GM12864 (cell line): ENCODE measurements at places on chromosomes 6 and 20.

- DNase-seq = no peak
Observed at GRCh38 chr6:162442687-162443086, 284.9 kb downstream of the PRKN start.

GRCh38 chr6:158188591-158188990, 20.4 kb downstream of the GTF2H5 start:
- DNase-seq = no peak

- peak; percentile 31 for DNase-seq
Observed at GRCh38 chr6:45920819-45921511, 94.7 kb downstream of the CLIC5 start.

DNA sequence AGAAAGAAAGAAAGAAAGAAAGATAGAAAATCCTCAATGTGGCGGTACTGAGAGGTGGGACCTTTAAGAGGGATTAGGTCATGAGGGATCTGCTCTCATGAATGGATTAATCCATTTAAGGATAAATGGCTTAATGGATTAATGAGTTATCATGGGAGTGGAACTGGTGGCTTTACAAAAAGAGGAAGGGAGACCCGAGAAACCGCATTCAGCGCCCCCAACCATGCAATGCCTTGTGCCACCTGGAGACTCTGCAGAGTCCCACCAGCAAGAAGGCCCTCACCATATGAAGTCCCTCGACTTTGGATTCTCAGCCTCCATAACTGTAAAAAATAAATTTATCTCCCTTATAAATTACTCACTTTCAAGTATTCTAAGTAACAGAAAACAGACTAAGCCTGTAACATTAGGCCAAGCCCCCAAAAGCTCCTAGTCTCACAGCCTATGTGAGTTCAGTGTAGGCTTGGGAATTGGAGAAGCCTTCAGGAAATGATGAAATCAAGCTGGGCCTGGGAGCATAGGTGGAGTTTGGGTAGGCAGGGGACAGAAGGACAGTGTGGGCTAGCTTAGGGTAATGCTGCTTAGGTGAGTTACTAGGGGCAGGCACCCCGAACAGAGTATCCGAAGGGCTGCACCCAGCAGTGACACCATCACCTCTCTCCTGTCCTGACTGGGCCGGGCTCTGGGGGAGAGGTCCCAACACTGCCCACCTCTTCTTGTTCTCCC, 36.2 kb upstream of the RNF24 start:
- no peak for DNase-seq

DNA sequence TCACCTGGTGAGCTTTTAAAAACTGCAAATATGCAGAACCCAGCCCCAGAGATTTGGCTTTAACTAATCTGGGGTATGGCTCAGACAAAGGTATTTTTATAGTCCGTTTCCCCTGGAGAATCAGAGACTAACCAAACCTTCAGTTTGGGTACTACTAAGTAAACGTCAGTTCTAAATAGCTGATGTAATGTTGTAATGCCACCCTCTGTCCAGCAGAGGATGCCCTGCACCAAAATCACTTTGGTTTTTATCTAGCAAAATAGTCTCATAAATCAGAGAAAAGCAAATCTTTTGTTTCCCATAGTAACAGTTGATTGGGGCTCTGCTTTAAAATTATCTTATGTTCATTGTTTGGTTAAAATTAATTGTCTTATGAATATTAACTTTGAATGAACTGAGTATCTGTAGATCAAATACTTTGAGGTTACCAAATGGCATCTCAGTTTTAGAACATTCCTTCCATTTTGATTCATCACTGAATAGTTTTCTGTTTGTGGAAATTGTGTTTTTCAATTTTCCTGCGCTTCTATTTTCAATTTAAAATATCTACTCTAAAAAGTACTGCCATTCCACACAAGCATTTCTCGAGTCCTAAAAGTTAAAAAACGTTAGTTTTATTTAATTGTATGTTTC, 278.3 kb upstream of the PLCB4 start:
- DNase-seq = no peak

GRCh38 chr20:44900231-44900854, 9.5 kb upstream of the PABPC1L start:
- no peak for DNase-seq

DNA sequence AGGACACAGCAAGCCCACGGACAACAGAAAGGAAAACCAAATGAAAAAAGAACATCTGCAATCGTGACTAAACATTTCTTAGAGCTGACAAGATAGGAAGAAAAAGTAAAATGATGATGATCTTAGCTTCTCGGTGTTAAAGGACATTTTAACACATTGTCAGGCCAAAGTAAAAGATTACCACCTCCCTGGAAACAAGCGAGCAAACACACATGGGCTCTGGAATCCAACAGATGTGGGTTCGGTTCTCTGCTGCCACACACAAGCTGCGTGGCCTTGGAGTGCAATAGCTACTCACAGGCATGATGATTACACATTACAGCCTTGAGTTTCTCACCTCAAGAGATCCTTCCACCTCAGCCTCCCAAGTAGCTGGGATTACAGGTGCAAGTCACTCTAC, 7.5 kb upstream of the AAR2 start:
- DNase-seq = no peak

DNA sequence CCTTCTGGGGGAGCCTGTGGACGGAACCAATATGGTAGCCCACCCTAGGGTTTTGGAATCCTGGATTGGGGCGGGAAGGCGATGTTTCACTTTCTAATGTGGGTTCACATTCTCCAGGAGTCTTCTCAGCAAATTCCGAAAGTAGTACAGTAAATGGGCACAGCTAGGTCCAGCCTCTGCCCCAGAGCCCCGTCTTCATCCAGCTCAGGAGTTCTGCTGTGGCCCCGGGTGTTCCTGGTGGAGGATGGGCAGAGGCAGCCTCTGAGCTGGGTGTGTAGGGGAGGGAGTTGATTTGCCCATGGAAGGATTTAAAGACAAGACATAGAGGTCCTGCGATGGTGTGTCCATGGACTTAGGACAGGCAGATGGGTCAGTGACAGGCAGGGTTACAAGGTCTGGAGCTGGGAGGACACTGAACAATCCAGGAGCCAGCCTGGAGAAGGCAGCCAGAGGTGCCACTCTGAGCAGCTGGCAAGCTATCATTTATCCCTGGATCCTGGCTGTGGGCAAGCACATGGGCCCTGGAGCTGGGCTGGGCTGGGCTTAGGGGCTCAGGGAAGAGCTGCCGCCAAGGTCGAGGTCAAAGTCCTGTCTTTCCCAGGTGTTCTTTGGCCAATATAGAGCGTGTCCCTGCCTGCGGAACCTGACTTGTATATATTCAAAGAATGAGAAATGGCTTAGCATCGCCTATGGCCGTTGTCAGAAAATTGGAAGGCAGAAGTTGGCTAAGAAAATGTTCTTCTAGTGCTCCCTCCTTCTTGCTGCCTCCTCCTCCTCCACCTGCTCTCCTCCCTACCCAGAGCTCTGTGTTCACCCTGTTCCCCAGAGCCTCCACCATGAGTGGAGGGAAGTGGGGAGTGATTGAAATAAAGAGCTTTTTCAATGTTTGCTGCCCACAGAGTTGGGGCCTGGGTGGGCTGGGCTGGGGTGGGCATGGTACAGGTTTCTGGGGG, 6.7 kb downstream of the CLPSL1 start:
- no peak for DNase-seq

- DNase-seq = no peak
Observed at GRCh38 chr20:3190681-3191111, 13.8 kb downstream of the DDRGK1 start.

DNA sequence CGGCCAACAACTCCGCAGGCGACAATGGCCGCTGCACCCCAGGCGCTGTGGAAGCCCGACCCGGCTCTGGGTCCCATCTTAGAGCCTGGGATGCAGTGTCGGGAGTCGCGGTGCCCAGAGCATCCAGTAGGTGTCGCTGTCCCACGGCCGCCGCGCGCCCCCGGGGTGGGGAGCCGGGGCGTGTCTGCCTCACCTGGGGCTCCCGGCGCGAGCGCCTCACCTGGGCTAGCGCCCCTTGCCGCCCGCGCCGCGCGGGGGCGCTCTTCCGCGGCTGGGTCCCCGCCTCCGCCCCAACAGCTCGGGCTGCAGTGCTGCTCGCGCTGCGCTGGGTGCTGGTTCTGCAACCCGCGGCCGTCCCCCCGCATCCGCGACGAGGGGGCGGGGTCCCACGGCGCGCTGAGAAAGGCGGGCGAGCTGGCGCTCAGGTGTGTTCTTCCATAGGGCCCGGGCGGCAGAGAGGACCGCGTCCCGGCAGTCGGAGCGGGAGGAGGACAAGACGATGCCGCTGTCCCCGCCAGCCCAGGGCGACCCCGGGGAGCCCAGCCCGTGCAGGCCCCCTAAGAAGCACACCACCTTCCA, at the start of gene CRYBG1:
Gene CRYBG1 (plus strand): TSS at position 308 of the 579 bp plus-strand sequence. CDS start 192 bp downstream, at position 500.
- no peak for DNase-seq

DNA sequence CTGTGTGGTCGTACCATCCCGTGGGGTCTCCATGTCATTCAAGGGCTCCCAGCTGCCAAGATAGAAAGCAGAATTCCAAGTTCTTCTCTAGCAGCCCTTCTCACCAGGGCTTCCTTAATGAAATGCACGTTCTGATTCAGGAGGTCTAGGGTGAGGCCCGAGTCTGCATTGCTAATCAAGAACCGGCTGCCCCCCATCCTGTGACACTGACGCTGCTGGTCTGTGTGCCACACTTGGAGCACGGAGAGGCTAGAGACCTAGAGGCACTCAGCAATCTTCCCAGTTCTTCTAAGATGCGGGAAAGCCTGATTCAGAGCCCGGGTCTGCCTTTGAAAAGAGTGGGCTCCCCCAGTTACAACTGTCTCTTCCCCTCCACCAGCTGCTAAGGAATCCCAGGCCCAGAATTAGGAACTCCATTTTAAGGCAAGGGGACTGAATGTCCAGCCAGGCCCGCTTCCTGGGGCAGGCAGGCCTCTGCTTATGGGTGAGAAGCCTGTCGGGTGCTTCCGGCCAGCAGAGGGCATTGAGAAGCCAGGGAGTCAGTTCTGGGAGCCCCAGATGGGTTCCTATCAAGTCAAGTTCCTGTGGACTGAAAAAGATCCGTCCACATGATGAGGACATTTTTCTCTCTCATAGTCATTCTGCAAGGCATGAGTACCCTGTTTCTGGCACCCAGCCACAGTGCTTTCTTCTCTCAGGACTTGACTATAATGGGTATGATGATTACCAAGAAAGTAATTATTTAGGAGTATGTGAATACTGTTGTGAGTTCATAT, 69.8 kb upstream of the RIN2 start:
- DNase-seq = no peak

GRCh38 chr6:7201732-7202541, 94.2 kb downstream of the RREB1 start:
- DNase-seq = peak; percentile 91

GRCh38 chr6:134750669-134751068, 199.2 kb downstream of the ALDH8A1 start:
- DNase-seq = no peak

- DNase-seq = no peak
Observed at GRCh38 chr6:29696147-29697125, 15.5 kb upstream of the ZFP57 start.

DNA sequence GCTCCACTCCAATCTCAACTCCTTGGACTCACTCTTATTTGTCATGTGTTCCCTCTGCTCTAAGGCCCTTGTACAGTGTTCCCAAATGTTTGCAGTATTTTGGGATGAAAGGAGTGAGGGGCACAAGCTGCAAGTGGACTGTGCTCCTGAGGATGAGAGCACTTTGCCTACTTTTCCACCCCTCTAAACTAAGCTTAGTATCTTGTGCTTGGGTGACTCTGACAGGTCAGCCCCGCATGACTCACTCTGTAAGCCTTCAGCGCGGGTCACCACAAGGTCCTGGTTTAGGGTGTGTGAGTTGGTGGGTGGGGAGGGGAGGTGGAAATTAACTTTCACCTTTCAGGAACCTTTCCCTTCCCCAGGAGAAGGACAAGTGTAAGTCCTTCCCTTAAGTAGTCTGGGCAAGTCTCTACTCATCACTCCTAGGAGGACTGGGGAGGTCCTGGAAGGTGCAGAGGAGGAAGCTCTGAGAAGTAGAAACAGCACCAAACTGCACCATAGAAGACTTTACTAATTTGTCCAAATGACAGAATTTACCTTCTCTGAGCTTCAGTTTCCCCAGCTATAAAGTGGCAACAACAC, 68.8 kb upstream of the EPB41L1 start:
- DNase-seq = no peak

GRCh38 chr6:44245912-44246662, 814 bp upstream of the HSP90AB1 start:
- DNase-seq = no peak

GRCh38 chr20:1500496-1500895, 9.3 kb upstream of the SIRPB2 start:
- no peak for DNase-seq

- DNase-seq = no peak
Observed at GRCh38 chr6:2753110-2753489, 2.4 kb upstream of the MYLK4 start.

DNA sequence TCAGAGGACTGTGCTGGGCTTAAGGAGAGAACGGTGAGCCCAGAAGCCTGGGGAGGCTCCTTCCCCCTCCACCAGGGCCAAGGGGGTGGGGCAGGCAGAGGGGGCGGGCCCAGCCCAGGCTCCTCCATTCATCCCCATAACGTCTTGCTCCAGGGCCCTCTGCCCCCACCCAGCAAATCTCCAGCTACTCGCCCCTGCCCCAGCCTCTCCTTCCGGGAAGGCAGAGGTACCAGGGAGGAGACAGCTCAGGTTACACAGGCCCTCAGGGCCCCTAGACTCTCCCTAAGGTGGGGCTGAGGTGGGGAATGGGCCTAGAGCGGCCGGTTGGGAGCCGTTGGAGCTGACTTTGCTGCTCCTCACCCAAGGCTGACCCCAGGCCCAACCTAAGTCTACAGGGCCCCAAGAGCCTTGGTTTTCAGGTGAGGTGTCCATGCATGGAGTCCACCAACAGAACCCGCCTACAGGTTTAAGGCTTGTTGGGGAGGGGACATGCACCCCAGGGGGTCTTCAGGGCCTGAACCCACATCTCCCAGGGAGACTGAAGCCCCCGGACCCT, 1.2 kb downstream of the LAMA5 start:
- no peak for DNase-seq

- no peak for DNase-seq
Observed at GRCh38 chr6:22253955-22254655, 42.7 kb downstream of the PRL start.
